ENCODE measurements at places on chromosomes 6 and 20. TPM values are rescaled to one million over a fixed set of nuclear protein-coding genes. Genes with fewer than 3 reads are reported as not detected.

The PSORS1C2 gene
- not detected for total RNA-seq

The ZMYND8 gene
- total RNA-seq = 28.3 TPM

The RHAG gene
- total RNA-seq = not detected

The CRIP3 gene
- total RNA-seq = not detected

The TRDN gene
- total RNA-seq = not detected

The HLA-DOB gene
- under 0.01 TPM for total RNA-seq

The HTR1E gene
- total RNA-seq = not detected

The OXT gene
- not detected for total RNA-seq

The MAPK13 gene
- 7.0 TPM for total RNA-seq

The CLDN20 gene
- total RNA-seq = not detected

The MOG gene
- not detected for total RNA-seq

The BEND6 gene
- under 0.01 TPM for total RNA-seq

The OR2B6 gene
- total RNA-seq = not detected

GRCh38 chr6:167505782-167506181 lies 180.9 kb downstream of the TTLL2 start:
- no peak for DNase-seq

DNA sequence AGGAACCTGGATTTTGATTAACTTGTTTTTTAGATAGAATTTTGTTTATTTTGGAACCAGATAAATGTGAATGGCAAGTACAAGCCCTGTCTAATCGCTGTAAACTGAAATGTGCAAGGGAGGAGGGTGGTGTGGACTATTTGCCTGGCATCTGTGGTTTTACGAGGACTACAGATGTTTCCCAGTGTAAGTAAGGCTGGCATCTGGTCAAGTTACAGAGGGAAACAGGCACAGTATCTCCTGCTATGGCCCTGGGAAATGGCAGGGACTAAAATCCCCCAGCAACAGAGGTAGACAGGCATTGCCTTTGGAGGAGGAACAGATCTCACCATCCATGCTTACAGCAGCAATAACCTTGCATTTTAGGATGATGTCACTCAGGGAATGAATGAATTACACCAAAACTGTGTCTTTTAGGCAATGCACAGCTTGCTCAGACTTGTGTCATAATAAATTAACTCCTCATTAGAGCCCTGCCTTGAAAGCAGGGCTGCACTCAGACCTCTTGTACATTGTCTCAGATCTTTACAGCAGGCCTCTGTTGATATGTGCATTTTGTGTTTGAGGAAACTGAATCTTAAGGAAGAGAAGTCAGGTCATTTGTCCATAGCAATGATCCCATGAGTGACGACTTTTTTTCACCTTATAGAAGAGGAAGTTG lies 96.2 kb downstream of the TCP11 start:
- DNase-seq = peak; percentile 98

GRCh38 chr20:6074784-6075183 lies 20.9 kb upstream of the LRRN4 start:
- no peak for DNase-seq

- no peak for DNase-seq
Observed at GRCh38 chr20:11976966-11977365, 59.3 kb downstream of the BTBD3 start.

DNA sequence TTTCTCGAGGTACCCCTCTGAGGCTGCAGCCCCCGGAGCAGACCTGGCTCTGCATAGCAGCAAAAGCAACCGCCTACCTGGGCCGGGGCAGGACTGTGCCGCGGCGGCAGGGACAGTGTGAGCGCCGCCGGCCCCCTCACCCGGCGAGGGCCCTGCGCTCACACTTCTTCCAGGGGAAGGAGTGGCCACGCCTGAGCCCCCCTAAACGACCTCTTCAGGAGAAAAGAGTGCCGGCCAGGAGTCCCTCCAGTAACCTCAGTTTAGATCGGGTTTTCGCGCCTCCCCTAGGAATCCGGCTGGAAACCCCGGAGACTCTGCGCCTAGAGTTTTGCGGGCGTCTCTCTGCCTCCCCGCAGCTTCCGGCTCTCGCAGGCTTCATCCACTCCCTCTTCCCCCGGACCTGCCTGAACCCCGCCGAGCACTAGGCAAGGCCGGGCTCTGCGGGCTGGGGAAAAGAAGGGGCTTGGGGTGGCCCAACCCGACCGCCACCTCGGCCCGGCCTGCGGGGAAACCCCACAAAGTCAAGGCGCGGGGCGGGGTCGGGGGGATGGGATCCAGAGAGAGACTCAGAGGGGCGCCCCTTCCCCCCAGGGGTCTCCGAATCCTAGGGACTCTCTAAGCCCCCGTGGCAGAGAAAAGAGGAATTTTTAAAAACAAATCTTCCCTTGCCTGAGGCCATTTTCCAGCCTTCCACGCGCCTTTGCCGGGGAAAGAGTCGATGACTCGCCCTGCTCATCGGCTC lies 558 bp downstream of the LINC00237 start:
- DNase-seq = no peak

DNA sequence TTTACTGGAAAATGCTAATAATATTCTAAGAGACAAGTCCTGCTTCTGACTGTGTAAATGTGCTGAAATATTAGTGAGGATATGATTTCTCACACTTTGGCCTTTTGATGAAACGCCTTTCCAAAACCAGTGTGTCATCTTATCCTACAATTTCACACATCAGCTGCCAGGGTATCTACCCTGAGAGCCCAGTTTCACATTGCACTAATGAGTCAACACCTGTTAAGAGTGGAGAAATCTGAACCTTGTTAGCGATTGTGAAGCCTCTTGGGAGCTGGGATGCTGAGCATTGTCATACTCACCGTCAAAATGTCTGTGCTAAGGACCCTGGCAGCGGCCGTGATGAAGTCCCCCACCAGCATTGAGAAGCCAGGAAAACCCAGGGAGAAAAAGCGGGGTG lies 166.0 kb downstream of the RALGAPA2 start:
- DNase-seq = no peak

GRCh38 chr6:116326181-116326671 lies 44.5 kb upstream of the DSE start:
- no peak for DNase-seq

DNA sequence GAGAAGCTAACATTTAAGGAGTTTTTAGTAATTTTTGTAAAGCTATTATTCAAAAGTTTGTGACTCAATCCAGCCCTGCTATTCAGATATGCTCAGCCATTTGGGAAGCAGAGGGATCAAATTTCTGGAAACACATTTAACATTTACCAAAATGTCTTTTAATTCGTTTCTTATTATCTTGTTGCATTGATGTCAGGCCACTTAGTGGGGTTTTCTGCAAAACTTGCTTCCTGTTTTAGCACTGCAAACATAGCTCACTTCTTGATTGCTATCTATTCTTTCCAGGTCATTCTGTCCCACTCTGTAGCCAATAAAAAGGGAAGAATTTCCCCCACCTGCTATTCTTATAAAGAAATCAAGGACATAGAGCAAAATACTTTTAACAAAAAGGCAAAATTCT lies 176.9 kb upstream of the SUPT3H start:
- no peak for DNase-seq

GRCh38 chr6:73131706-73132105 lies 93.6 kb downstream of the KHDC1L start:
- DNase-seq = no peak

DNA sequence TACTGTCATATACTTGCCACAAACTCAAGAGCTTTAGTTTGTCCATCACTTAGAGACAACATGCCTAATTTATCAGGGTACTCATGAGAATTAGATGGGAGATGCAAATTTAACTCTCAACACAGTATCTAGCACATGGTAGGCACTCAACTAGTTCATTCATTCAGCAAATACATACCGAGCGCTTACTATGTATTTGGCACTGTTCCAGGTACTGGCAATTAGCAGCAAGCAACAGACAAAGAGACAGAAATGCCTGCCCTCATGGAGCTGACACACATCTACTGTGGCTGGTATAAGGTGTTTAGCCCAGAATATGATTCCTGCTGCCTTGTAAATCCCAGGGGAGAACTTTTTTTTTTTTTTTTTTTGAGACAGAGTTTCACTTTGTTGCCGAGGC lies 4.8 kb downstream of the MICAL1 start:
- no peak for DNase-seq

- DNase-seq = no peak
Observed at GRCh38 chr6:90247262-90247661, 49.4 kb downstream of the BACH2 start.

DNA sequence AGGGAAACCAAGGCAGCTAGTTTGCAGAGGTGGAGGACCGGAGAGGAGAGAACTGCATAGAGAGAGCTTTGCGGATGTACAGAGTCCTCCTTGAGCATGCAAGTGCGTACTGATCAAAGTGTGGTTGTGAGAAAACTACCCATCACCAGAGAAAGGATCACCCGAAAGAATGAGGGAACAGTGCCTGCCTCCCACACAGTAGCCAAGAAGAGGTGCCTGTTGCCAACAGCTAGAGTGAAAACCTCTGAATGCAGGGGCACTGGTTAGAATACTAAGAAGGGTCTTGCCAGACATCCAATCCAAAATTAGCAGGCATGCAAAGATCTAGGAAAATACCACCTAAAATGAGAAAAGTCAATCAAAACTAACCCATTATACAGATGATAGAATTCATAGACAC lies 166.6 kb upstream of the AKAP12 start:
- DNase-seq = no peak

DNA sequence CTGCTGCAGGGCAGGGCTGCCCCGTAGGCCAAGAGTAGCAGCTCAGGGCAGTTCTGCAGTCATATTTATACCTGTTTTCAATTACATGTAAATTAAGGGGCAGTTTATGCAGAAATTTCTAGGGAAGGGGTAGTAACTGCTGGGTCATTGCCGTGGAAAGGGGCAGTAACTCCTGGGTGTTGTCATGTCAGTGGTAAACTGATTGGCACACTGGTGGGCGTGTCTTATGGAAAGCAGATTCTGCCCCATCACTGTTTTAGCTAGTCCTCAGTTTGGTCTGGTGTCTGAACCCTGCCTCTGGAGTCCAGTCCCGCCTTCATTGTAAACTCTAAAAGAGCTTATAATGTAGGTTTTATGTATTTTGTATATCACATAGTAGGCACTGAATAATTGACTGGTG lies 22.1 kb downstream of the MAP3K4 start:
- no peak for DNase-seq

DNA sequence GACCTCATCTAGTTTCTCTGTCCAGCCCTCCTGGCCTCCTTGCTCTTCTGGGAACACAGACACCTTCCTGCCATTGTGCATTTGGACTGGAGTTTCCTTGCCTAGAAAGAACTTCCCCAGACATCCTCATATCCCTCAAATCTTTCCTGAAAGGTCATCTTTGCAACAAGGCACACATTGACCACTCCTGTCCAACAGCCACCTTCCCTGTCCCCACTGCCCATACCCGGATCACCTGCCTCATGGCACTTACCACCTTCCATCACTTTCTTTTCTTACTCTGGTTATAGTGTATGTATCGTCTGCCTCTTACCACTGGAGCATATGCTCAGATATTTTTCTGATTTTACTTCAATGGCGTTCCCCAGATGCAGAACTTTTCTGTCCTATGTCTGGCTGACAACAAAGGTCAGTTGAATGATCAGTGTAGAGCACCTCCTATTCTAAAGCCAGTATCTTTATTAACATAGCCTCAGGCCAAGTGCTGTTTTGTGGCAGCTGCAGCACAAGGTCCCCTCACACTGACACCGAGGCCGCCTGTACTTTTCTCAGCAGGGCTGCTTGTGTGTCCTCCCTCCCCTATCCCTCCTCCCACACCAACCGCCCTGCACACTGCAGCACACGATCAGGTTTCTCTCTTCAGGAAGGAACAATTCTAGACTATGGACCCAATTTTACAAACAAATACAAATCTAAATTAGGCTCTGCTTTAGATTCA lies 4.1 kb downstream of the HLA-C start:
- no peak for DNase-seq

DNA sequence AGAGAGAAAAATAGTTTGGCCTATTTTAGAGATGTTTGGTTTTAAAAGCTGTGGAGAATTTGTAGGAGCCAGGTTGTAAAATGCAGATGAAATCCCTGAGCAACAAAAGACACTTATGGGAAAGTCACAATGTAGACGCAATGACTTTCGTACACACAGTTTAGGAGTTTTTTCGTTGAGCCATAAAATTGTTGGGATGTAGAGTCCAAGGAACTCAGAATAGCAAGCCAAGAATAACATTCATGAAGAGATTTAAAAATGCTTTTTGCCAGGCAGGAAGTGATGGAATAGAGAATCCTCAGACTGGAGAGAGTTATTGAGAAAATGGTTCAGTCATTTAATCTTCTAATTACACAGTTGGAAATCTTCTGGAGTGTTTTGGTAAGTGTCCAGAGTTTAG lies 11.5 kb upstream of the PROKR2 start:
- DNase-seq = no peak

GRCh38 chr6:77707603-77708002 lies 54.8 kb downstream of the MEI4 start:
- no peak for DNase-seq

GRCh38 chr6:170555305-170555704 lies 1.1 kb downstream of the TBP start:
- DNase-seq = no peak

DNA sequence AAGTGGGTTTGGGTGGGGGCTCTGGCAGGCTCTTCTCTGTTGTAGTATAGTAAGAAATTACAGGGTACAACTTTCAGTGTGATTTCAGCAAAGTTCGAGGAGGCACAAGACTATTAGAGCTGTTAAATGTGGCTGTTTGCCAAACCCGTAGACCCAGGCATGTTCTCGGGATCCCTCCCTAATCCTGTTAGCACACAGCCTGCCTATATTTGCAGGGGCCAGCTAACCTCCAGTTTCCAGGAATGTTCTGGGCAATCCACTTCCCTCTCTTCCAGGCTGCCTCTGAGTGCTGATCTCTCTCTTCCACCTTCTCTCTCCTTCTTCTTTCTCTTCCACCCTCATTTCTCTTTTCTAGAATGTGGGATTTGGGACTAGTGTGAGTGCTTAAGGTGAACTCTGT lies 34.8 kb upstream of the ZFP64 start:
- no peak for DNase-seq

- DNase-seq = no peak
Observed at GRCh38 chr6:47209632-47210031, 100.1 kb downstream of the TNFRSF21 start.
